ENCODE measurements at places on chromosomes 11 and 22.

DNA sequence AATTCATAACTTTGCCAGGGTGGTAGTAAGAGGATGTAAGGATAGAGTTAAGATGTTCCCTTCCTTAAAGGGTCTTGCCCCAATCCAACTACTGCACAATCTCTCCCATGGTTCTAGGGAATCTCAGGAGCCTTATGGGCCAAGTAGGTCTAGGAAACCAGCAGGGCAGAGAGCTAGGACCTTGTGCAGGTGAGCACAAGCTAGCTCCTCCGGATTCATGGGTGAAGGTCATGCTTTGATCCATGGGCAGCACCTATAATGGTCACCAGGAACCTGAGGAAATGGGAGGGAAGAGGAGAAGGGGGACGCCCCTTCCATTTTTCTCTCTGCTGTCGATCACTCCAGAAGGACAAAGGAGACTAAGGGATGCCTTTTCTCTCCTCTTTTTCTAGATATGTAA lies 16.8 kb downstream of the KCNJ11 start:
- H3K4me1 ChIP-seq, result no peaks in the 10 kb centered on the region
- no peak overlapping the region for H3K4me3 ChIP-seq
- no peak overlapping the region for H3K27ac ChIP-seq

DNA sequence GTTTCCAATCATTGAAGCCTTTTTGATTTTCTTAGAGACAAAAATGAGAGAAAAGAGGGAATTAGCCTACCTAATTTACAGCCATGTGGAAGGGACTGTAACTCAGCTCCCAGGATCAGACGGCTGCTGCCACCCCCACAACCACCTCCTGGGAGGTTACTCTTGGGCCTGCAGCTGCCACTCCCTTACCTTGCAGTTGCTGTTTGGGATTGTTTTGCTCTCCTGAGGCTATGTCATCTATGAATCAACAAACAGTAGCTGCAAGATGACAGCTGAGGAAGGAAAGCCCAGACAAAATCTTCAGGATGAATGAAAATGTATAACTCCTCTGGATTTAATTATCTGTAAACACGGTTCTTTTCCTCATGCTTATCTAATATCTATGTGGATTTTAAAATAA lies 28.0 kb upstream of the ZC3H12C start:
- H3K27ac ChIP-seq, result no peak overlapping the region
- H3K27me3 ChIP-seq, result no peaks in the 10 kb centered on the region
- no peaks in the 10 kb centered on the region for H3K36me3 ChIP-seq
- DNase-seq, result no peak
- H3K4me1 ChIP-seq, result no peaks in the 10 kb centered on the region

GRCh38 chr11:3683039-3683438 lies 11.9 kb upstream of the CHRNA10 start:
- H3K27me3 ChIP-seq, result no peaks in the 10 kb centered on the region
- no peaks in the 10 kb centered on the region for H3K4me1 ChIP-seq
- peaks cover 88% of the 10 kb centered on the region for H3K36me3 ChIP-seq
- DNase-seq, result no peak
- H3K4me3 ChIP-seq, result no peak overlapping the region

GRCh38 chr11:38547462-38547861 lies 1949.4 kb upstream of the RAG2 start:
- H3K4me1 ChIP-seq, result no peaks in the 10 kb centered on the region
- H3K4me3 ChIP-seq, result no peak overlapping the region
- no peaks in the 10 kb centered on the region for H3K36me3 ChIP-seq
- no peak overlapping the region for H3K27ac ChIP-seq
- H3K27me3 ChIP-seq, result no peaks in the 10 kb centered on the region

- no peak for DNase-seq
- H3K36me3 ChIP-seq, result no peaks in the 10 kb centered on the region
- H3K4me1 ChIP-seq, result no peaks in the 10 kb centered on the region
- H3K27me3 ChIP-seq, result no peaks in the 10 kb centered on the region
- H3K27ac ChIP-seq, result no peak overlapping the region
- H3K4me3 ChIP-seq, result no peak overlapping the region
These were observed 262.6 kb upstream of the SORL1-AS1 start for GRCh38 chr11:121715405-121715804.

- no peak overlapping the region for H3K4me3 ChIP-seq
- H3K27me3 ChIP-seq, result peaks cover 17% of the 10 kb centered on the region
- no peaks in the 10 kb centered on the region for H3K4me1 ChIP-seq
- H3K27ac ChIP-seq, result no peak overlapping the region
- H3K36me3 ChIP-seq, result no peaks in the 10 kb centered on the region
- DNase-seq, result no peak
These were observed 270.2 kb downstream of the CTTN start for GRCh38 chr11:70668204-70669202.

- DNase-seq, result no peak
- H3K27ac ChIP-seq, result no peak overlapping the region
- H3K36me3 ChIP-seq, result no peaks in the 10 kb centered on the region
- H3K27me3 ChIP-seq, result peaks cover 44% of the 10 kb centered on the region
- H3K4me3 ChIP-seq, result no peak overlapping the region
These were observed 2.8 kb upstream of the LIF start for GRCh38 chr22:30249049-30250038.

- H3K27me3 ChIP-seq, result no peaks in the 10 kb centered on the region
- H3K4me1 ChIP-seq, result no peaks in the 10 kb centered on the region
These were observed 60.5 kb upstream of the KCNQ1OT1 start for GRCh38 chr11:2760196-2760871.

DNA sequence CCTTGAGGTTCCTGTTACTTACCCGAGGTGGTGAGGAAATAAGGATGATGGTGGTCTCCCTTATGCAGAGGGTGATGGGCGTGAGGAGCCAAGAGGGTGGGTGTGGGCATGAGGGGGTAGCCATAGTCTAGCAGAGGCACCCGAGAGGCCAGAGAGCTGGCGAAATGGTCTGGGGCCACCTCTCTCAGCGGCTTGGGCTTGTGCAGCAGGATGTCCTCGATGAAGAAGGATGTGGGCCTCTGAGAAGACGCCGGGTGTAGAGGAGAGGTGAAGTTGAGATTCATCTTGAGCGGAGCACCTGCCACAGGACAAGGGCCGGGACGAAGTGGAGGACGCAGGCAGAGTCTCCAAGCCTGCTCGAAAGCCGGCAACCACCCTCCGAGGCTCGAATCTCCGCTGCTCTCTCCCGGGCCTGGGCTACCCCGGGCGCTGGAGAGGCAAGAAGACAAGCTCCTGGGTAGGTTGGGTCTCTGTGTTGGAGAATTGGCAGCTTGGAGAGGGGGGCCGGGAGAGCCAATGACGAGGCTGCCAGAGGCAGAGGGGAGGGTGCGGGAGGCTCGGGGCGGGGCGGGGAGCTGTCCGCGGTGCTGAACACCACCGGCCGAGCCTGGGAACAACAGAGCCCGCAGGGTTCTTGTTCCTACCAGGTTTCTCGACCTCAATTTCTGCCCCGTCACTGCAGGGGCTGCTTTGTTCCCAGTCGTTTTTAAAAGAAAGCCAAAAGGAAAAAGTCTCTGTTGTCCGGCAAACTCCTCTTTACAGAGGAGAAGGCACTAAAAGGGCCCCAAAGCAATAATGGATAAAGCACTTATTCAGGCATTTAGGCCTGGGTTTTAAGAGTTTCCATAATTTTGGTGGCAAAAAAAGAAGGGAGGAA lies at the start of gene BSX:
Gene BSX (minus strand): TSS at position 447 of the 877 bp plus-strand sequence. CDS start 163 bp downstream, at position 284.
- H3K4me3 ChIP-seq, result no peak within 1 kb of the TSS
- DNase-seq, result peak; percentile 43
- peaks cover 5% of the 10 kb centered on the region for H3K4me1 ChIP-seq

DNA sequence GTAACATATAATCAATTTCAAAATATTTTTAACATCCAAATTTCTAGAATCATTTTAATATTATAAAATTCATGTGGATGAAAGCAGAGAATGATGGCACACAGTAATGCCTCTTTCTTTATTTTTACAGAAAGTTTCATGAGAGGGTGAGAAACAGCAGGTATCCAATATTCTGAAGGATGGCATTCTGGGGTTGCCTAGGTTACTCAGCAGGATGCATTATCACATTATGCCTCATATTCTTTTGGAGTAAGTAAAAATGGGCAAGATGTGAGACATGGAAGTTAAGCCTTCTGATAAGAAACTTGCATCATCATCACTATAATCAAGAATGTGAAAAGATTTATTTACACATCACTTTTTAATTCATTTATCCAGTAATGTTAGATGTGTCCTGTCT lies 148.7 kb upstream of the PGR start:
- DNase-seq, result no peak
- no peak overlapping the region for H3K27ac ChIP-seq
- no peaks in the 10 kb centered on the region for H3K27me3 ChIP-seq
- H3K4me3 ChIP-seq, result no peak overlapping the region
- H3K36me3 ChIP-seq, result no peaks in the 10 kb centered on the region

DNA sequence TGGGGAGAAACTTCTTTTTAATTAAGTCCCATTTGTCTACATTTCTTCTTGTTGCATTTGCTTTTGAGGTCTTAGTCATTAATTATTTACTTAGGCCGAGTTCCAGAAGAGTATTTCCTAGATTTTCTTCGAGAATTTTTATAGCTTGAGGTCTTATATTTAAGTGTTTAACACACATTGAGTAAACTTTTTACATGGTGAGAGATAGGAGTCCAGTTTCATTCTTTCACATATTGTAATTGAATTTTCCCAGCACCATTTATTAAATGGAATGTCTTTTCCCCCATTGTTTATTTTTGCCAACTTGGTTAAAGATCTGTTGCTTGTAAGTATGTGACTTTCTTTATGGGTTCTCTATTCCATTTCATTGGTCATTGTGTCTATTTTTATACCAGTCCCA lies 1344.0 kb upstream of the RAG2 start:
- no peaks in the 10 kb centered on the region for H3K4me1 ChIP-seq
- no peaks in the 10 kb centered on the region for H3K27me3 ChIP-seq
- no peak overlapping the region for H3K4me3 ChIP-seq

GRCh38 chr11:57482782-57483561 lies 22.6 kb downstream of the RTN4RL2 start:
- H3K27ac ChIP-seq, result no peak overlapping the region
- peak overlapping the region; percentile 17 for H3K4me3 ChIP-seq
- H3K4me1 ChIP-seq, result peaks cover 7% of the 10 kb centered on the region
- peaks cover 69% of the 10 kb centered on the region for H3K27me3 ChIP-seq
- no peaks in the 10 kb centered on the region for H3K36me3 ChIP-seq

DNA sequence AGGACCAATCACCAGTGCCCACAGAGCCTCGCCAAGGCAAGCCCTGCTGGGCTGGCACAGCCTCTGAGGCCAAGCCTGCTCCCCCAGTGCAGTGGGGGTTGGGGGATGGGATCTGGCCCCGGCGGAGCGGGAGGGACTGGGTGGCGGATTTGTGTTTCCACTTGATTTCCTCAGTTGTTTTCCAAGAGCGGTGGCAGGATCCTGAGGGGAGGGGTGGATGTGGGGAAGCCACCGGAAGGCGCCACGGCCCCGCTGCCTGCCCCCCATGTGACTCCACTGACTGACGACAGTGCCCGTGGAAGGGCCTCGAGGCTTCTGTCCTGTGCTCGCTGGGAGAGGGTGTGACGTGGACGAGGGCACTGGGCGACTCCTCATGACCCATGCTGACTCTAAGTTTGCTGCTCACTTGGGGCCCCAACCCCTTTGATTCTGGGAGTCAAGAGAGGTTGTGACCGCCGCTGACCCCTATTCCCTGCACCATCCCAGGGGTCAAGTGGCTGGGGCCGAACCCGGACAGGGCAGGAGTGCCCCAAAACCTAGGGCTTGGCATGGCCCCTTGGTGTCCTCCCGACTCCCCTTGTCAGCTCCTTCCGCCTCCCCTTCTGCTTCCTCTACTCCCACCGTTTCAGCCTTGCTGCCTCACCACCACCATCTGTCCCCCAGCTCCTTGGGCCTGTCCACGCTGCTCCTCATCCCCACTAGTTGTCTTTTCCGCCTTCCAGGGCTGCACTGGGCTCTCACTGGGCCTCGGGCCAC lies 23.5 kb upstream of the PICK1 start:
- H3K4me1 ChIP-seq, result peaks cover 3% of the 10 kb centered on the region
- DNase-seq, result no peak
- H3K27ac ChIP-seq, result no peak overlapping the region
- H3K4me3 ChIP-seq, result no peak overlapping the region
- no peaks in the 10 kb centered on the region for H3K36me3 ChIP-seq
- H3K27me3 ChIP-seq, result no peaks in the 10 kb centered on the region

- peaks cover 25% of the 10 kb centered on the region for H3K4me1 ChIP-seq
- DNase-seq, result no peak
- peaks cover 42% of the 10 kb centered on the region for H3K36me3 ChIP-seq
These were observed 19.5 kb upstream of the SORL1-AS1 start for GRCh38 chr11:121472312-121472711.

GRCh38 chr22:32850591-32851517 lies 49.3 kb downstream of the TIMP3 start:
- no peaks in the 10 kb centered on the region for H3K36me3 ChIP-seq
- H3K4me3 ChIP-seq, result no peak overlapping the region
- H3K4me1 ChIP-seq, result no peaks in the 10 kb centered on the region
- DNase-seq, result no peak
- H3K27me3 ChIP-seq, result no peaks in the 10 kb centered on the region
- no peak overlapping the region for H3K27ac ChIP-seq

DNA sequence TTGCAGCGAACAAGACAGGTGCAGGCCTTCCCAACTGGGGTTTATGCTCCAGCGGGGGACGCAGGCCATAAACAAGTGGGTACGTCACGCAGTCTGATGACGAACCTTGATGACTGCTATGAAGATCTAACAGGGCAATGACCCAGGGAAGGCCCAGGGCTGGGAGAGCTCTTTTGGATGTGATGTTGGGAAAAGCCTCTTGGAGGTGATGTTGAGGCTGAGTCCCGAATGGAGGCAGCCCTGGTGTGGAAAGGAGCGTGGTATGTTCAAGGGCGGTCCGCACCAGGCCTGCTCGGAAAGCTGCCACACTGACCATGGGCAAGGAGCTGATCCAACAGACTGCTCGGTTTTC lies 5.8 kb downstream of the FADS2 start:
- H3K4me1 ChIP-seq, result peaks cover 74% of the 10 kb centered on the region
- peaks cover 20% of the 10 kb centered on the region for H3K36me3 ChIP-seq
- H3K4me3 ChIP-seq, result no peak overlapping the region
- no peaks in the 10 kb centered on the region for H3K27me3 ChIP-seq
- DNase-seq, result no peak
- H3K27ac ChIP-seq, result peak overlapping the region; percentile 96

DNA sequence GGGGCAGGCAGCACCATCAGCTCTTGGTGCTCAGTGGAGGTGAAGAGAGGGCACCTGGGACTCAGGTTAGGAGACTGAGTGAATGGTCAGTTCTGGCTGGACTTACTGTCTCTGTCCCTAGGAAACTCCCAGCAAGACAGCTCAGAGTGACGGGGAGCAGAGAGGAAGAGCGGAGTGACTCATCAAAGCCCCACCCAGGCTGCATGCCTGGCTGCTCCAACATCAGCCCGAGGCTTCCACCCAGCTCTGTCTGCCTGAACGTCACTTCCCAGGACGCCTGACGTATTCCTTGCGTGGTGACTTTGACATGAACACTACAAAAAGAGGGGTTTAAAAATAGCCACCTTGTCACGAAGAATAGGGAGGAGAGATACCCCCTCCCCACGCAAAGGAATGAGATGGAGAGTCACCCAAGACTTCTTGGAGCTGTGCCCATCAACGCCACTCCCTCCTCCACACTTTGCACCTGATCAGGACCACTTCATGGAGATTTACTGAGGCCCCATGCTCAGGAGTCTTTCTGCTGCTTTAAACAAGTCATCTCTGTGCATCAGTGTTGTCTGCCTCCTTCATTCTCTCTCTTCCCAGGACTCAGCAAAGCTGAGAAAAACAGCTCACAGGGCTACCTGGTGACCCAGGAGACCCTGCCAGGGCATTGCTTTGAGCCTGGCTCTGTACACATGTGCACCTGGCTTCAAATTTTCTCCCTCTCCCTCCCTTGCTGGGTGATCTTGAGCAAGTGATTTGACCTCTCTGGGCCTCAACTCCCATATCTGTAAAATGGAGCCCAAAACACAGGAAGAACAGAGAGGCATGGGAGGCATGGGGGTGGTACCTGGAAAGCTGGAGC lies 83.1 kb downstream of the MN1 start:
- no peaks in the 10 kb centered on the region for H3K36me3 ChIP-seq
- H3K27ac ChIP-seq, result no peak overlapping the region
- no peaks in the 10 kb centered on the region for H3K27me3 ChIP-seq

All from thymus (tissue), 14 donors.